Stomach (tissue), 19 donors: ENCODE measurements at places on chromosomes 7 and 10. TPM values are rescaled to one million over a fixed set of nuclear protein-coding genes. Genes with fewer than 3 reads are reported as not detected.
A peak's percentile ranks its signal among the peaks of the same experiment; 100 is the strongest.

- DNase-seq, result peak; percentile 63
These were observed 268.3 kb downstream of the ARHGAP12 start for GRCh38 chr10:31660300-31660699.

DNA sequence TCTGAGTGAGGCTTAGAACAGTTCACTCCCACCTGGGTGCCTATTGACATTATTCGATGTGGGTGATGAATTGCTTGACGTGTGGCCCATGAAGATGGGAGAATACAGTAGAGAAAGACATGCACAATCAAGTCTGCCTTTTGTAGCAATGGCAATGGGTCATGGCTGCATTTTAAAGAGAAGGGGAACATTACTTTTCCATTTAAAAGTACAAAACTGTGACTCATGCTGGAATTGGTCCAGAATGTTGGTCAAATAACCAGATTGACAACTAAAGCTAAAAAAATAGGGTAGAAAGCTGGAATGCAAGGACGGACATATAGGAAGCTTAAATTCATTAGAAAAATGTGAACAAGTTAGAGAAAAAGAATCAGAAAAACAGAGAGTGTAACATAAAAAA lies 104.1 kb upstream of the SLC25A13 start:
- no peak for DNase-seq

The PARG gene
- 35.7 TPM for total RNA-seq

DNA sequence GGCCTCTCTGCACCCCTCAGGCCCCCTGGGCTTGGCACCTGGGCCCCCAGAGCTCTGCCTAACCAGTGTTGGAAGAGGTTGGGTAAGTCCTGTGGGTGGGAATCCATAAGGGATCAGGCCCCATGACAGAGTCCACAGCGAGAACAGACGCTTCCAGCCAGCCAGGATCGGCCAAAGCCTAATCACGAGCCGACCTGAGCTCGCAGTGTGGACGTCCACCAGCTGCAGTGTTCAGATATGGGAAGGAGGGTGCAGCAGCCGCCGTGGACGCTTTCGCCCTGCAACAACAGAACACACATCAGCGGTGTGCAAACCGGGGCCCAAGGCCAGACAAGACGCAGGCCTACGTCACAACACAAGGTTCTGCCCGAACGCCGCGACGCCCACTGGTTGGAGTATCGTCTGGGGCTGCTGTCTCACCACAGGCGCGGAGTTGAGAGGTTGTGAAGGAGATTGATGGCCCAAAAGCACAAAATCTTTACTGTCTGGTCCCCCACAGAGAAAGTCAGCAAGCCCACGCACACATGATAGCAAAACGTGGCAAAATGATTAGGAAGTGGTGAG lies 102.1 kb downstream of the FOXL3 start:
- peak; percentile 16 for DNase-seq

The SPDYE8 gene
- total RNA-seq, result not detected
